ENCODE measurements at places on chromosomes 4 and X.

GRCh38 chr4:142377342-142378091 is 468.6 kb downstream of the INPP4B start:
- DNase-seq: no peak

DNA sequence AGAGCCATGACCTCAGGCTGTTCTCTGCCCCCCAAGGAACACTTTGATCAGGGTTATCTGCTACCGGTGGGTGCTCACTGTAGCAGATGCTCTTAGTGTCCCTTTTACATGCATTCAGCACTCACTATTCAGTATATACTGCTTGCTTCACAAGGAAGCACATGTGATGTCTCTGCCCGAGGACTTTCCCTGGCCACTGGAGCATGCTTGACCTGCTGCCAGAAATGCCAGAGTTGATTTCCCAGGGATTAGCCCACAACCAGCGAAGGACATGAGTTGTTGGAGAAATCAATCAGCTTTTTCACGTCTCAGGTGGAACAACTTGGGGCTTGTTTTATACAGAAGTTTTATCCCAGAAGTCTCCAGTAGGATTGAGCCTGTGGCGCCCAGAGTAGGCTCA is 51.2 kb upstream of the RPS6KA3 start:
- no peak for DNase-seq

- no peak for DNase-seq
These were observed 93.8 kb downstream of the INPP4B start for GRCh38 chr4:142752202-142752786.

GRCh38 chr4:40152637-40153036 is 44.2 kb upstream of the RHOH start:
- DNase-seq: no peak

GRCh38 chrX:9316096-9316495 is 148.8 kb upstream of the TBL1X start:
- DNase-seq: peak; percentile 80

DNA sequence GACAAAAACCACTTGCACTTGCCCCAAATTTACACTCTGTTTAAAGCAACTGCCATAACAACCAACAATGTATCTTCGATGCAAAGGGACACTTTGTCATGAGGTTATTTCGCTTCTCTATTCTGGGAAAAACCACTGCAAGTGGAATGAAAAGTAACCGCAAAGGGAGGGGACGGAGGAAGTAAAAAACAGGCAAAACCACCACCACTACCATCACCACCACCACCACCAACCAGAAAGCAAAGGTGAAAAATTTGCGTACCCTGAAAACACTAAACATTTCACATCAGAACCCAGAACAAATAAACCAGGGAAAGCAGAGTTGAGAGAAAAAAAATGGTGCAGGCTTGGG is 1.2 kb upstream of the N4BP2 start:
- peak; percentile 92 for DNase-seq

GRCh38 chr4:103994059-103994458 is 274.3 kb upstream of the TACR3 start:
- DNase-seq: no peak
